ENCODE measurements at places on chromosomes 1 and 21.

DNA sequence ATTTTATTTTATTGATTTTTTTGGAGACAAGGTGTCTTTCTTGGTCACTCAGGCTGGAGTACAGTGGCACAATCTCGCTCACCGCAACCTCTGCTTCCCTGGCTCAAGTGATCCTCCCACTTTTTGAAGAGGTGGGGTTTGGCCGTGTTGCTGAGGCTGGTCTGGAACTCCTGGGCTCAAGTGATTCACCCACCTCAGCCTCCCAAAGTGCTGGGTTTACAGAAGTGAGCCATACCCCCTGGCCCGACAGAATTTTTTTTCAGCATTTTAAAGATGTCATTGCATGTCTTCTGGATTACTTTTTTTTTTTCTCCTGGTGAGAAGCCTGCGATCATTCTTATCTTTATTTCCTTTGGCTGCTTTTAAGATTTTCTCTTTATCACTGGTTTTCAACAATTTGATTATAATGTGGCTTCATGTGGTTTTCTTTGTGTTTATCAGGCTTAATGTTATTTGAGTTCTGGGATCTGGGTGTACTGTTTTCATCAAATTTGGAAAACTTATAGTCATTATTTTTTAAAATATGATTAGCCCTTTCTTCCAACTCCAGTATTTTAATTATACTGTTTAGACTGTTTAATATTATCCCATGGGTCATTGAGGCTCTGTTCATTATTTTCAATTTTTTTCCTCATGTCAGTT, 23.1 kb upstream of the PTBP2 start:
- DNase-seq = no peak

DNA sequence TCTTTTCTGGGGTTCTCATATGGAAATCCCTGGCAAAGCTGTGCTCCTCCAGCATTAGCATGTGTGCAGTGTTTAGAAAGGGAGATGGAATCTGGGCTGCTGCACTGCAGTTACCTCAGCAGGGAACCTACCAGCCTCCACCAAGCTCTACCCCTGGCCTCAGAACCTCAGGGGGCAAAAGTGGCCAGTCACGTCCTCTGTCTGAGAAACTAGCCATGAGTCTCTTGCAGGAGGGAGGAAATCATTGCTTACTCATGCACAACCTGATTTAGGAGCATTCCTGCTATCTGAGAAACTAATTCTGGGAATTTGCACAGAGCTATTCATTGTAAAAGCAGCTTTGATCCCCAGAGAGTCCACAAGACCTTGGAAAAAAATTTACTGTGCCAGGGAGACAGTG, 80.6 kb upstream of the IPO9 start:
- no peak for DNase-seq

DNA sequence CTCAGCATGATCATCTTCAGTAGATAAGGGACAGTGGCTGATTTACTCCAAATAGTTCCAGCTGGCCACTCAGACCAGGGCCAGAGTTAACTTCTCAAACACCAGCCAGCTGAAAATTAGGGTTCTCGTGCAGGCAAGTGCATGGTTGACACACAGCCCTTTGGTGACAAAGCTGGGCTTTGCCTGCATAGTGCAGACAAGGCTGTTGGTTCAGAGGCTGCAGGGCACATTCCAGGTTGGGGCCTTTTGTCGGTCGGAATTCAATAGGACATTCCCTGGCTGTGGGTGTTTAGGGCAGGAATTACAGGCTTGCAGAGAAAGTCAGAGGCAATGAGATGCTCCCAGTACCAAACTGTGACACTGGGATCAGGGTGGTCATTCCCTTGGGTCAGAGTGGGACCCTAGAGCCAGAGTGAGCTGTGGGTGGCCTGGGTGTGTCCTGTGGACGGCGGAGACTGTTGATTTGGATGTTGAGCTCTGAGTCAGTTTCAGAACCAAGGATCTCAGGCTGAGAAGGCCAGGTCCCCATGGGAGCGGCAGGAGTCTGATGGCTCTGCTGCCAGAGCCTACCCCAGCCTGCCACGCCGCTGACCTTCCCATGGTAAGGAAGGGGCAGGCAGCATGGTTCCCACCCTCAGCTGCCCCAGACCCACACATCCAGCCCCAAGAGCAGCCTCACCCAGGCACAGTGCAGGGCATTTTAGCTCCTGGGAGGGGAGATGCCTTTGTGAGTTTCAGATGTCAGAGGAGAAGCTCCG, 56.2 kb downstream of the STUM start:
- DNase-seq = no peak

DNA sequence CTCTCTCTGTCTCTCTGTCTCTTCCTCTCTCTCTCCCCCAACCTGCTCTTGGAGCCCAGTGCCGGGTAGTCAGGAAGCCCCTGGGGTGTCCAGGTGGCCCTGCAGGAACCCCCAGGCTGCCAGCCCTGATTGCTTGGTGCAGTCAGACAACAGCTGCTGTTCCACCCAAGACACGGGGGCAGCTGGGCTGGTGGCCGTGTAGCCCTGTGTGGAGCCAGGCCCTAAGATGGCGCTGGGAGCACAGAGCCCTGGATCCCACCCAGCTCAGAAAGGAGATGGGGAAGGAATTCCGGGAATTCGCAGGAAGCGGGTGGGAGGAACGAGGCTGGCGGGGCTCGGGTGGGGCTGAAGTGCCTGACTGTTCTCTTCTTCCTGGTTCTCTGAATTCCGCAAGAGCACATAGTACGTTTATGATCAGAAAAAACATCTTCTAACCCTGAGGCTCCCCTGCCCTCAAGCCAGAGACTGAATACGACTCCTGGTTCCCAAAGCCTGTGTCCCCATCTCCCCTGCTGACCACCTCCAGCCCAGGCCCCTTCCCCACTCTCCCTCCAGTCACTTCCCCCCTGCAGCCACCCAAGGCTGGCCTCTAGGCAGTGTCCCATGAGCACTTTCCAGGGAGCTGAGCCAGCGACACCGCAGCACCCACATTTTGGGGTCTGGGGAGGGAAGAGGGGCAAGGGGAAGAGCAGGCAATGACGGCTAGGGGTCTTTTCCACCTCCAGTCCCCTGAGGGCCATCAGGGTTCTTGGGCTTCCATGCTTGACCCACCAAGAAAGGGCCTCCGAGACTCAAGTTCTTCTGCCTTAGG, 55.0 kb downstream of the WNT9A start:
- peak; percentile 2 for DNase-seq

DNA sequence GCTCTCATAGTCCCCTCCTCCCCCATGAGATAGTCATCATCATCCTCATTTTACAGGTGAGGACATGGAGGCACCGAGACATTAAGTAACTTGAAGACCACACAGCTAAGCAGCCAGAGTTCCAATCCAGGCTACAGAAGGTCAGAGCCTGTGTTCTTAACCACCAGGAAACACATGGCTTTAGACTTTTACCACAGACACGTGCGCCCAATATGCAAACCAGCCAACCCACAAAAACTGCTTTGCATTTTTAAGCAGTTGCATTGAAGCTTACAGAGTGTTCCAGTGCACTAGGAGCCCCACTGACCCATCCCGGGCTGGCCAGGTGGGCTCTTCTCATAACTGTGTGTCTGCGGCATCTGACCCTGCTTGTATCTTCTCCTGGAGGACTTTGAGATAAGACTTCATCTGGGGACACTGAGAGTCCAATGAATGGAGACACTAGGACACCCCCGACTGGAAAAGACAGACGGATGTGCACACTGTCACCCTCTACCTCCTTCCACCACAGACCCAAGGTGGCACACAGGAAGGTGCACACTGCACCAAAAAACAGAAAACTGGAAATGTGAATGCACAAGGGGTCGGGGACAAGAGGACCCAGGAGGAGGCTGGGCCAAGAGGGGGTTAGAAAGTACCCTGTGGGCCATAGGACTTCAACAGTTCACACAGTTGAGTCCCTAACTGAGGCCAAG, 56.4 kb downstream of the ETS2 start:
- DNase-seq = no peak

DNA sequence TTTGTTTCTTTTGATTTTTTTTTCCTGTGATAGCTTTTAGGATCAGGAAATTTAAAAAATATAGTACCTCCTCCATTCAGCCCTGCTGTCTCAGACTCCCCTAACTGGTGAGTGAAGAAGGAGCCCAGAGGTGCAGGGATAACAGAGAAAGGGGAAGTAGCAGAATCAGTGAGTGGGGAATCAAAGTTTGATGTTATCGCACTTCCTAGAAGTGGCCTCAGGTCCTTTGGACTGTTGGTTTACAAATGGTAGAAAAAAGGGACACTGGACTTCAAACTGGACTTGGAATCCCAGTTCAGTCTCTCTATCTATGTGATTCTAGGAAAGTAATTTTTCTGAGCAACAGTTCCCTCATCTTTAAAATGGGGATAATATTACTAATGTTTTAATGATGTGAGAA, 99.5 kb downstream of the FGGY start:
- no peak for DNase-seq

DNA sequence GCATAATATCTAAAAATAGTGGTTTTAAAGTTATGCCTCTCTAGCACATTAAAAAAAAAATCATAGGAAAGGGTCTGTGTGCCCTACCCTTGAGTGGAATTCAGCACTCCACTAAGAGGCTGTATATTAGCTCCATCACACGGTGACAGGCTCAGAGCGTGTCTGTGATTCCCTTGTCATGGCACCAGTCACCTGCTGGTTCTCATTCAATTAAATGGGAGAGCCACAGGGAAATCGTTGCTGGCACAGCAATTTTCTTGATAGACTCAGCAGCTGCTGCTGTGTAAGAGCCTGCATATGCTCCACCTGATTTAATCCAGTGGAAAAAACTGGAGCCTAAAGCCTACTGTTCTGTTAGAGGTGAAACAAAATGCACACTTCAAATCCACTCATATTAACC, 9.5 kb downstream of the ATP6V1G3 start:
- no peak for DNase-seq

- peak; percentile 85 for DNase-seq
Measured at GRCh38 chr1:205849619-205850355, at the start of gene PM20D1. Gene PM20D1, minus strand, starts transcription at chr1:205850132. Its CDS starts 60 bp downstream, at chr1:205850072.

- DNase-seq = no peak
Measured at GRCh38 chr1:45913183-45913683, 109.8 kb downstream of the MAST2 start.

DNA sequence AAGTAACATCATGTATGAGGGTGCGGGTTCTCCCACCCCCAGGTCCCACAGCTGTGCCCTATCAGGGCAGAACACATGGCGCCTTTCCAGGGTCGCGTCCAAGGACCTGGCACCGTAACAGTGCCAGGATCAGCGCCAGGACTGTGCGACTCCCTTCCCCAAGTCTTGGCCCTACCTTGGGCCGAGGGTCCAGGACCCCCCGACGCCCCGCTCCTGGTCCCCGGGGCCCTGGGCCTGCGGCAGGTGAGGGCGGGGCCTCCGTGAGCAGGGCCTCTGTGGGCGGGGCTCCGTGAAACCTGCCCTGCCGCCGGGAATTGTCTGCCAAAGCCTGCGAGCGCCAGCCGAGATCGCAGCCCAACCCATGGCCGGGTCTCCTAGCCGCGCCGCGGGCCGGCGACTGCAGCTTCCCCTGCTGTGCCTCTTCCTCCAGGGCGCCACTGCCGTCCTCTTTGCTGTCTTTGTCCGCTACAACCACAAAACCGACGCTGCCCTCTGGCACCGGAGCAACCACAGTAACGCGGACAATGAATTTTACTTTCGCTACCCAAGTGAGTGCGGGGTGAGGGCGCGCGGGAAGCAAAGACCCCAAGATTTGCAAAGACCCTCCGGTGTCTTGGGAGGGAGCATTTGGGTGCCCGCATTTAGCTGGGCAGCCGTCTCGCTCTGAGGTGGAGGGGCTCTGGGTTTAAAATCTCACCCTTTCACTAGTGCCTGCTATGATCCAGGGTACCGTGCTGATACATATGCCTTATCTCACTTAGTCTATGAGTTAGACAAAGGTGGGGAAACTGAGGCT, at the start of gene RHBG:
Gene RHBG, plus strand, starts transcription at position 323 of the 796 bp plus-strand sequence. Its CDS starts 39 bp downstream, at position 362.
- DNase-seq = peak; percentile 46

DNA sequence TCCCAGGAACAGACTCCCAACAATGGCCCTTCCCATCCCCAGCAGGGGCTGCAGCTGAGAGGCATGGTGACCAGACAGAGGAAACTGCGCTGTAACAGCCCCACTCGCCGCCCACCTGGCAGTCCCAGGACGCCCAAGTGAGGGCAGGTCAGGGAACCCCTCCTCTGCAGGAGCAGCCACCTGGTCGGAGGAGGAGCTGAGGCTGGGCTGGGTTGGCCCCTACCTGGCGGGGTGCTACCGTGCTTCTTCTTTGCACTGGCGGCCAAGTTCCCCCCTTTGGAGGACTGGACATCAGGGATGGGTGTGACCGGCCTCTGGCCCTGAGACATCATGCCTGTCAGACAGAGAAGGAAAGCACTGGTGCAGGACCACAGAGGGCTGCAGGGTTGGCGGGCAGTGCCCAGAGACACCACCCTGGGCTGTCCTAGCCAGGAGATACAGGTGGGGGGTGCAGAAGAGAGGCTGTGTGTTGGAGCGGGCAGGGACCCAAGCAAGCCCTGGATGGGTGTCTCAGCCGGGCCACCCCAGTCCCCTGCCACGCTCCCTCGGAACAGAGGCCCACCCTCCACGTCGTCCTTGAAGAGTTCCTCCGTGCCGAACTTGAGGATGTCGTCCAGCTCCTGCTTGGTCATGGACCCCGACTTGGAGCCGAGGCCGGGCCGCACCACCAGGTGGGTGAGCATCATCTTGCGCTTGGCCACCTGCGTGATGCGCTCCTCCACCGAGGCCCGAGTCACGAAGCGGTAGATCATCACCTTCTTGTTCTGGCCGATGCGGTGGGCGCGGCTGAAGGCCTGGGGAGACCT, 51.6 kb downstream of the CHD5 start:
- DNase-seq = no peak

DNA sequence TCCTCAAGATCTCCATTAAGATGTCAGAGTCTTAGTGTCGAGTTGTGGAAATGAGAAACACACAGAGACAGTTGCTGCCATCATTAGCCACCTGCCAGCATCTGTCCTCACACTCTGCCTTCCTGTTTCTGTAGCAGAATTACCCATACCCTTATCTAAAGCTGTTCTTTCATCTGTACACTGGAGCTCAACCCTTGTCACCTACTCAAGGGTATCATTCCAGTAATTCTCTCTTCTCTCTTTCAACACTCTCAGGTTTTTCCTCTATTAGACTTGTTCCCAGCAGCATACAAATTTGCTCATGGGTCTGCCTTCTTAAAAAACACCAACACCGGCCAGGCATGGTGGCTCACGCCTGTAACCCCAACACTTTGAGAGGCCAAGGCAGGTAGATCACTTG, 27.4 kb upstream of the RNF2 start:
- DNase-seq = no peak
